ENCODE measurements at places on chromosomes 7 and 10.

GRCh38 chr7:73770002-73770859 lies at the start of gene CLDN3:
TSS of gene CLDN3 (minus strand) at chr7:73770270. CDS start at chr7:73770049, 221 bp downstream.
- DNase-seq: no peak

DNA sequence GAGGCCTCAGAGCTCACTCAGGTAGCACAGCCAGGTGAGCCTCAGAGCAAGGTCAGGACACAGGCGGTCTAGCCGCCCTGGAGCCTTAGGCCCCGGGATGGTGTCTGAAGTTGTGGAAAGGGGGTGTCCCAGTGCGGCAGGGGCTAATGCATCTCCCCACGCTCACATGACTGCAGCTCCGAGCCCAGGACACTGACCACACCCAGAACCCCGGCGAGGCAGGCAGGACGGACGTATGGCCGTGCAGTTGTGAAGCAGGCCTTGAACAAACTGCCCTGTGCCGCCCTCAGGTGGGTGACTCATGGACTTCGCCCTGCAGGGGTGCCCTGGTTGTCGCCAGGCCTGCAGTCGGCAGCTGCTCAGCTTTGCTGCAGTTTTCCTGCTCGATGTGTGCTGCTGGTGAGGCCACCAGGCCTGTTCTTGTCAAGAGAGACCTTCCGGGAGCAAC lies 5.0 kb upstream of the PRKAR1B start:
- DNase-seq: no peak

GRCh38 chr7:92448205-92448747 lies 994 bp downstream of the GATAD1 start:
- peak; percentile 35 for DNase-seq

DNA sequence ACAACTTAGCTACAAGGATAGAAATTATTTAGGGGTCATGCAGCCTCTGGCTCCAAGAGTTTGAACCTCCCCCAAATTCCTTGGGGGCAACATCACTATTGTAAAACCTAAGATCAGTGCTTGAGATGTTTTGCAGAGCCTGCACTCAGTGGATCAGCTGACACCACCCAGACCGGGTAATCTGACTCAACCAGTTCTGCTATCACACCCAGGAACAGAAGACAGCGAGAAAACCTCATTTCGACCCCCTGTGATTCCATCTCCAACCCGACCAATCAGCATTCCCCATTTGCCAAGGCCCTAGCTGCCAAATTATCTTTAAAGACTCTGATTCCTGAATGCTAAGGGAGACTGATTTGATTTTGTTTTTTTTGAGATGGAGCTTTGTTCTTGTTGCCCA lies 5.2 kb downstream of the TACR2 start:
- no peak for DNase-seq

DNA sequence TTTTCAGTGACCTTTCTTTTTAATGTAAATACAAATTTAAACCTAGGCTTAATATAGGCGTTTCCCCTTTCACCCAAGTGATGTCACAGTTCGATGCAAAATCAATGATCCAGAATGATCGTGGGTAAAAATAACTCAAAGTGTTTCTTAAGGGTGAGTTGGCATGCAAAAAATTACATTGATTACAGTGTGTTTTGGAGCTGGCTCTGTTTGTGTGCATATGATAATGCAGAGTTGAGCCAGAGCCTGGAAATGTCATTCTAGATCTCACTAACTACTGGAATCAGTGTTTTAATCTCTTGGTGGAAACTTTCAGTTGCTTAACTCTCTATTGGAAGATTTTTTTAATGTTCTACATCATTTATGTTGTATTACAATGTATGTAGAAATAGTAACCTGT lies 72.5 kb upstream of the MXI1 start:
- DNase-seq: no peak

DNA sequence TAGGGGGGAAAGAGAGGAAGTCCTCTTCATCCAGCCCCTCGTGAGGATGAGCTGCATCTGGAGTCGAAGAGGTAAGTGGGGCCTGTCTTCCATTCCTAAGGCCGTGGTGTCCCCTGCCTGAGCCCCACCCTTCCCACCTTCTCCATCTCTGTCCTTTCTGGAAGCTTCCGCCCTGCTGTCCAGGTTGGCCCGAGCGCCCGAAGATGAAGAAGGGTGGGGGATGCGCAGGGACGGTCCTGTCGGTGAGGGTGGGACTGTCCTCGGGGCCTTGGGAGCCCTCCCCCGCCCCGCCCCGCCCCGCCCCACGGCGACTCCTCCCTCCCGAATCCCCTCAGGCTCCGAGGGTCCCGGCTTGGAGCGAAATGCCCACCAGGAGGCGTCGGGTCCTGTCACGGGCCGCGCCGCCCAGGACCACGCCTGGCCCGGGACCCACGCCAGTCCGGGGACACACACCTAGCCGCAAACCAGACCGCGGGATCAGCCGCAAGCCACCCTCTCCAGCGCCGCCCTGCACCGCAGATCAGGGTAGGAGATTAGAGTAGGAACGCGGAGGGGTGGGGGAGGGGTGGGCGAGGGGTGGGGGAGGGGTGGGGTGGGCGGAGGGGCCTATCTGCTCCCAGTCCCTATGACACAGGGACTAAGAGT lies 15.3 kb downstream of the GPRIN2 start:
- peak; percentile 20 for DNase-seq

GRCh38 chr10:99346247-99346646 lies 17.1 kb downstream of the CNNM1 start:
- DNase-seq: peak; percentile 68

- peak; percentile 88 for DNase-seq
Observed at GRCh38 chr7:18689551-18689950, 194.0 kb downstream of the HDAC9 start.

Measured in fibroblast of skin of right quadriceps (primary cell).